ENCODE measurements at places on chromosomes 1 and 21.

DNA sequence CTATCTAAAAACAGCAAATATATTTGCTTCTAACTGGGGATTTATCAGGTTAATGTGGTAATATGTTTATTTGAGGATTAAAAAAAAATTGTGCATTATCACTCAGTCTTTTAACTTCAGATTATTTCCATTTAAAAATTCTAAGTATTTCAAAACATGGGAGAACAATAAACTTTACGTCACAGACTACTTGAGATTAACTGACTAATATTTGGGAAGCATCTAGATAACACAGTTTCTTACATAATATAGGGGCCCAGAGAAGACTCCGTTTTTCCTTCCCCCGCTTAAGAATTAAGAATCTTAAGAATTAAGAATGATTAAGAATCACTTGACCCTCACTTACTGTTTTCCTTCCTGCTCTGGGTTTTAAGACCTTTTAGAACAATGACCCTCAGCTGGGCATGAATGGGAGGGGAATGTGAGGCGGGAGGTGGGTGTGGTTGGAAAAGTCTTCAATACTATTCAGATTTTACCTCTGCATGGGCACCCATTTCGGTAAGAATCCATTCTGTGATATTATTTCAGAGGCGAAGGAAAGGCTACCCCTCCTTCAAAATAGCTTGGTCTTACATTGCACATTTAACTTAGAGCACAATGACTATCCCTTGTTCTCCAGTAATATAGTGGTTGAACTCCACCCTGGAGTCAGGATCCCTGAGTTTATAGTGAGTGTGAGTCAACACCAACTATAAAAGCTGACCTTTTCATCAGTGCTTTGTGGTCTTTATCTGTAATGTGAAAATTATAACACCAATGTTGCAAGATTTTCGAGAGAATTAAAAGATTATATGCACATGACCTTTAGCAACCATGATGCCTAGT is 821.3 kb downstream of the USP25 start:
- no peak for DNase-seq

- DNase-seq, result no peak
These were observed 2.5 kb downstream of the AGO4 start for GRCh38 chr1:35810096-35810881.

DNA sequence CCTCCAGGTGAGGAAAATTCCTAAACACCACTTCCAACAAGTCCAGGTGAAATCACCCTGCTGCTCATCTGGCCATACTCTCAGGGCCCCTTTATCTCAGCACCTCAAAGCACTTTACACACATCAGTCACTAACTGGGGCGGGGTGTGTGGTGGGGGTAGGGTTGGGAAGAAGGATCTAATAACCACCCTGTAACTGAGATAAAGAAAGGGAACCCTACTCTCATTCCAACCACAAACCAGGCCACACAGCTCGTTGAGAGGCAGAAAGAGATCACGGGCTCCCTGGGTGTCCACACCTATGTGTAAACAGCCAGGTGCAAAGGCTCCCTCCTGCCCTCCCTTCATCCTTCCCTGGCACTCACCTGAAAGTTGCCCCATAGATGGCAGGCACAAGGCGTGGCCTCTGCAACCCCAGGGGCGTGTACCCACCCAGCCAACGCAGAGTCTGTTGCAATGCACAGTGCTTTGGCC is 20.4 kb downstream of the GPR161 start:
- no peak for DNase-seq

DNA sequence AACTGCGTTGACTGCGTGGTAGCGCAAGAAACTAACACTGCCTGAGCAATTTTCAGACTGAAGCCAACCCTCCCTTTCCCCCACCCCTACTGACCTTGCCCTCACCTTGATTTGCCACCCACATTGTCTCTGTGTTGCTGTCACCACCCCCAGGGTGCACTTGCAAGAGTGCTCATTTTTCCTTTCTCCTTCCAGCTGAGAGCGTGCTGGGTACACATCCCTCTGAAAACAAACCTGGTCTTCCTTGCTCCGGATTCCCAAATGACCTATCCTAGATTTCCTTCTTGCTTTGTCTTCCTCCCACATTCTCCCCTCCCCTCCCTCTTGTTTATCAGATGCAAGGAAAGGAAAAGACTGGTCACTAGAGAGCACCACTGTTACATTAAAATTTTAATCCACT is 24.2 kb downstream of the MPZ start:
- DNase-seq, result no peak

- no peak for DNase-seq
These were observed 2.5 kb downstream of the LBR start for GRCh38 chr1:225425201-225425786.

DNA sequence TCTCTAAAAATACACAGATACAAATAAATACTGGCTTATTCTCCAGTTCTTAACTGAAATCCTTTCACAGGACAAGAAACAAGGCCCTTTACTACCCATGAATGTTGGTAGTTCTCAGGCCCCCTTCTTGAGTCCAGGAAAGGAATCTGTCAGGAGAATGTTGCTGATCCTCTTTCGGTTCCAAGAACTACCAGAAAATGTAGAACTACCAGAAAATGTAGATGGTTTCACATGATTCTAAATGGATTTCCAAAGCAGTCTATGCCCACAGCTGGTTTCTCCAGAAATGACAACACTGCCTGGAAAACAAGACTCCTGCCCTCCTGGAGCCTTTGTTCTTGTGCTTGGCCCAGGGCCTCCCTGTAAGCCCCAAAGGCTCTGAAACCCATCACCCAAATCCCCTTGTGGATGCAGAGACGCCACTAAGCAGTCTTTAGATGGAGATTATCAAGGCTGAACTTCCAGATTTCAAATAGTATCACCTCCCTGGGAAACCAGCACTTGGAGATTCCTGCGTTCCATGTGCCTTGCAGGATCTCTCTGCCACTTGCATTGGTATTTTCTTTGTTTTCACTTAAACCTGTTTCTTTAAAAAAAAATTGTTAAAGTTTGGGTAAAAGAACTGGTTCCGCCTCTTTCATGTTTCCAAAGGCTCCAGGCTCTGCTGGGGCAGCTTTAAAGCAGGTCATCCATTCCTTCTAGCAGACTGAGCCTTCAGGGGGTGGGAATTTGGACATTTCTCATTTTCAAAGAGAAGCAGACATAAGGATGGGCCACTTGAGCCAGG is 53.4 kb downstream of the MAN1C1 start:
- DNase-seq, result no peak

GRCh38 chr21:37784591-37785318 is 131.5 kb downstream of the KCNJ6 start:
- DNase-seq, result no peak

GRCh38 chr1:80933346-80933745 is 867.4 kb upstream of the ADGRL2 start:
- DNase-seq, result no peak

DNA sequence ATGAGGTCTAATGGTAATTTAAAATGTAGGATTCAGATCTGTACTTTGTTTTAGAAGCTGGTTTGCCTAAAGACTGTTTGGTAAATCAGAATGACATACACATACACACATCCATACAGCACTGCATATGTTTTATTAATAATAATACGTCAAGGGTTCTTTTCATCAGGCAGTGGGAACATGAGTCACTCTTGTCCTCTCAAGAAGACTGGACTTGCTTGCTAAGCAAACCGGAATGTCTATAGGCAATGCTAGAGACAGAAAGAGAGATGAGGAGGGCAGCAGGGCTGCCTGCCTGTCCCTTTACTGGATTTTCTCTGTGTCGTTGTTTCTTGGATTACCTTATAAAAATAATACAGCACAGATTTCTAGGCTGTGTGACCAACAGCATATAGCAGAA is 119.1 kb upstream of the GALNT2 start:
- no peak for DNase-seq

DNA sequence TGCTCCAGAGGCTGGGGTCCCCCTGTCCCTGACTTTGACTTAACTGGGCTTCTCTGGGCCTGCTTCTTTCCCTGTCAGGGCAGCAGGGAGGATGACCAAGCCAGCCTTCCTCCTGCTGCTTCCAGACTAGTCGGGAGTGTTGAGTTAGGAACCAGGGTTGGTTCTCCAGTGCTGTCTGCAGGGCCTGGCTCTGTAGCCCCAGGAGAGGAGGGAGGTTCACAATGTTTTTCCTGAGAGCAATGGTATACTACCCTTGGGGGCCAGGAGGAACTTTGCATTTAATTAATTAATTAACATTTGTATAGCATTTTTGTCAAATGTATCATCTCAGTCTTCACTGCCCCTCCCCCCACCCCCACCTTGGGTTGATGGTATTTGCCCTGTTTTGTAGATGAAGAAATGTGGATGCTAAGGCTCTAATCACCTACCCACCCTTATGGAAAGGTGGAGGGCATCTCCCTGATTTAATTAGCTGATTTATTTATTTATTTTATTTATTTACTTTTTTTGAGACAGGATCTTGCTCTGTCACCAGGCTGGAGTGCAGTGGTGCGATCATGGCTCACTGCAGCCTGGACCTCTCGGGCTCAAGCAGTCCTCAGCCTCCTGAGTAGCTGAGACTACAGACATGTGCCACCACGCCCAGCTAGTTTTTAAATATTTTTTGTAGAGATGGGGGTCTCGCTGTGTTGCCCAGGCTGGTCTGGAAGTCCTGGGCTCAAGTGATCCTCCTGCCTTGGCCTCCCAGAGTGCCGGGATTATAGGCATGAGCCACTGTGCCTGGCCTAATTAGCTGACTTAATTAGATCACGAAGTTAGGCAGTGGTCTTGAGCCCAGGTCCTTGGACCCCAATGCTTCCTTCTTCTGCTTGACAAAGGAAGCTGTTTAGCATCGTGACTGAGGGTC is 6.6 kb downstream of the H6PD start:
- DNase-seq, result no peak

- DNase-seq, result no peak
These were observed 85.5 kb downstream of the CAMK2N1 start for GRCh38 chr1:20400341-20401177.

DNA sequence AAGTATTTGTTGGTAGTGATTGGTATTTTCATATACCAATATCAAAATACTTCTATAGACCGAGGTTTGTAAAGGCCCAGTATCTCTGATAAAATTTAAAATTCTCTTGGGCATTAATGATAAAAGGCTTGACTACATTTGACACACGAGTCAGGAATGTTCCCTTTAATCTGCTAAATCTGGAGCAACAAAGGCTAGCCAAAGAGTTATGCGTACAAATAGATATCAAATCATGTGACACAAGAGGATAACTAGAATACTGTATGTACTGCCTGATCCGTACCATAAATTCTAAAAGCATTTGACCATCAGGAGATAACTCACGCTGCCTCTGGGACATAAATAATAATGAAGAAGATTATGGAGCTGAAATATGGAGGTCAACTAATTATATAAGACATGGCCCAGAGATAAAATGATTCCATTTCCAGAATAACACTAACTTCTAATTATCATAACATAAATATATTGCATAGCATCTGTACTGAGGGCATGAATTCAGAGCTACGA is 64.2 kb upstream of the SH3GLB1 start:
- no peak for DNase-seq

- DNase-seq, result no peak
These were observed 63.0 kb downstream of the HIVEP3 start for GRCh38 chr1:41855713-41856112.

- DNase-seq, result no peak
These were observed 3.5 kb downstream of the KRTAP10-2 start for GRCh38 chr21:44547656-44548331.

DNA sequence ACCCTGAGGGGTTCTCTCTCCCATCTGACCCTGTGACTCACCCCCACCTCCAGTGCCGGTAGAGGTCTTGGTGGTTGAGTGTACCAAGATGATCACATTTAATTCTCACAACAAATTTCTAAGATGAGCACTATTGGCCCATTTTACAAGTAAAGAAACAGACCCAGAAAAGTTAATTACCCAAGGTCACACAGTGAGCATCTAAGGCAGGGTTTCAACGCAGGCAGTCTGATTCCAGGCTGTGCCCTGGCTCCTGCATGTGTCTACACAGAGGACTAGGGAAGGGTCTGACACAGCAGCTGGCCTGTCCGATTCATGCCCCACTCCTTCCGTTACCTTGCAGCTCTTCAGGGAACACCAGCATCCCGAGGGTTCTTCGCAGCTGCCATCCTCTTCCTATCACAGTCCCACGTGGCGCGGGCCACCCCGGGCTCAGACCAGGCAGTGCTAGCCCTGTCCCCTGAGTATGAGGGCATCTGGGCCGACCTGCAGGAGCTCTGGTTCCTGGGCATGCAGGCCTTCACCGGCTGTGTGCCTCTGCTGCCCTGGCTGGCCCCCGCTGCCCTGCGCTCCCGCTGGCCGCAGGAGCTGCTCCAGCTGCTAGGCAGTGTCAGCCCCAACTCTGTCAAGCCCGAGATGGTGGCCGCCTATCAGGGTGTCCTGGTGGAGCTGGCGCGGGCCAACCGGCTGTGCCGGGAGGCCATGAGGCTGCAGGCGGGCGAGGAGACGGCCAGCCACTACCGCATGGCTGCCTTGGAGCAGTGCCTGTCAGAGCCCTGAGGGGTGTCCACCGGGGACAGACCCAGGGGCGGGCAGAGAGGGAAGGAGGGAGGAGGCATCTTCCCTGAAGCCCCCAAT is 7.5 kb downstream of the NCDN start:
- DNase-seq, result no peak

DNA sequence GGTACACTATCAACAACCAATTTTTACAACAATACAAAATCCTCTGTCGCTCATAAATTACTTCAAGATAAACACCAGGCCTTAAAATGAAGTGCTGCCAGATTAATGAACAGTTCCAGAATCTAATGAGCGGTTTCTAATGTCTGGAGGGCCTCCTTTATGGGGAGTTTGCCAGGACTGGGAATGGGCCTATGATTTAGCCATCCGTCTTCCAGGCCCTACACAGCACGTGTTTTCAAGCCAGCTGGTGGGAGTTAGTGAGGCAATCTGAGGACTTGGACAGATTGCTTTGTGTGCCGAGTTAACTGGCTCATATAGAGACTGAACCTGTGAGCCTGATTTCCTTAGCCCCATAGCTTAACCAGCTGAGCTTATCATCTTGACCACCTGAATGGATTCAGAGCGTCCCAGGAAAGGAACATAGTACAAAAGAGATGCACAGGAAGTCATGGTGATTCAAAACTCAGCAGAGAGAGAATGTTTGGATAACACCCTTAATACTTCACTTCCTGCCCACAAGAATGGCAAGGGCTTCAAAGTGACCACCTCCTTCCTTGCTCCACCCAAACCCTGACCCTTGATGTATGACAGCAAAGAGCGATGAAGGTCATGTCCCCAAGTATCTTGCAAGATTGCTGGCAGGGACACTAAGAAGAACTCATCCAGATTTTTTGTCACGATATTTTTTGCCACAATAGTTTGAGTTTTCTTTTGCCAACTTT is 143.5 kb downstream of the SLC30A10 start:
- DNase-seq, result no peak

- no peak for DNase-seq
These were observed 341.8 kb downstream of the LMX1A start for GRCh38 chr1:165014753-165015152.

GRCh38 chr21:37642493-37642892 is 273.8 kb downstream of the KCNJ6 start:
- DNase-seq, result no peak

- DNase-seq, result no peak
These were observed 100.8 kb upstream of the SLC45A1 start for GRCh38 chr1:8217011-8217711.

DNA sequence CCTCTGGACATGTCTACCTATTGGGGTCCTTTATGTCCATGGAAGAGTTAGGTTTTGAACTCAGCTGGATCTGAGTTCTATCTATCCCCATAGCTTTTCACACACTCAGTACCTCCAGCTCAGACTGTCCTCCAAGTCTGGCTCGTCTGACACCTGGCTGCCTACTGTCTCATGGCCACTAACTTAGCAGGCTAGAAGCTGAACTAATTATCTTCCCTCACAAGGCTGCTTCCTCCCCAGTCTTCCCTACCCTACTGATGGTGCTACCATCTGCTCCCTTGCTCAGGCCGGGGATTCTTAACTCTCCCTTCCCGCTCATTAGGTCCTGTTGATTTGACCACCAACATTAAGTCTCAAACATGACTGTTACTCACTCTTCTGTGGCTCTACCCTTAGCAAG is 13.4 kb downstream of the VANGL2 start:
- DNase-seq, result no peak

Measured in GM18507 (cell line).